ENCODE measurements at places on chromosomes 1 and 21.
A peak's percentile ranks its signal among the peaks of the same experiment; 100 is the strongest.

DNA sequence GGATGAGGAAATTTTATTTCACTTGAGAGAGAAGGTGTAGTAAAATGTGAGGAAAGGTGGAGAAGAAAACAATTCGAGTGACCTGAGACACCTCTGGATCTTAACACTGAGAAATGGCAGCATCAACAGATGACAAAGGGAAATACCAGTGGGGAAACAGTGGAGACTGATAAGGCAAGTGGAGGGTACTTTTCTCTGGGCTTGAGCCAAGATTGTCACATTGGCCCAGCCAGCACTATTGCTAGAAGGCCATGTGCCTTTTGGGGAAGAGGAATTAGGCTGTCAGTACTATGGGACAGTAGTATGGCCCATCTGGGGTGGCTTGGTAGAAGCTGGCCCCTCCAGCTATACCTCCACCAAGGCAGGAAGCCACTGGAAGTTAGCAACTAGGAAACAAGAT lies 8.4 kb downstream of the SYPL2 start:
- no peak for DNase-seq

DNA sequence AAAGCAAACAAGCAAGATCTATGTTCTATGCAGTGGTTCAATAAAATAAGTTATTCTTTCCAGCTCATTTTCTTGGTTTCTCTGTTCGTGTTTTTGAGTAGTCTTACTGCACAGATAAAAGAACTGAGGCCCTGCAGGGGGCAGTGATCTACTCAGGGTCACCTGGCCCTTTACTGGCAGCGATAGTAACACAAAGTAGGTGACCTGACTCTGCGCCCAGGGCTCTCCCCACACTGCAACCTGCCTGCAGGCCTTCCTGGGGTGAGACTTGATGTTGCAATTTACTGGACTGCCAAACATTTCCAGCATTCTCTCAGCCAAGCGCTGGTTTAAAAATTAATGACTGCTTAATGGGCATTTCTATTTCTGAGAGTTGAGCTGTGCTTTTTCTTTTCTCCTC lies 110.3 kb downstream of the HUNK start:
- no peak for DNase-seq

DNA sequence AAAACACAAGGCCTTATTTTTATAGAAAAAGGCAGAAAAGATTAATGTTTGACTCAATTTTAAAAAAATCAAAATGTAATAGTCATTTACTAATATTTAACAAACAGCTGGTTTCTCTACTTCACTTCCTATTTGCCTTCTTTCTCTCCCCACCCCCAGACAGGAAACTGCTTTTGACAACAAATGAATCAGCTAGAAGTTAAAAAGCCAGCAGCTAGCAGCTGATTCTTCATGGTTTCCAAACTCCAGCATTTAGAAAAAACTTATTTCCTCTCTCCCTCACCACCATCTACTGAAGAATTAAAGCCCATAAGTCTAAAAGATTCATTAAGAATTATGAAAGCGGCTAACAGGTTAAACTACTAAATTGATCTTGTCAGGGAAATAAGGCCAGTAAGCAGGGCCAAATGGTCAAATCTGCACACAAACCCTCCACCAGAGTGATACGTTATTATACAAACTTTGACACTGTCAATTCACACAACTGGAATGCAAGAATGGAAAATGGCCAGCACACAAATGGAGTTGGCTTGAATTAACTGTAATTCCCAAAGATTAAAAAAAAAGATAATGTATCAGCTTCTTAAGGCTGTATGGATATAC lies 4.0 kb downstream of the WDR26 start:
- DNase-seq, result peak; percentile 72

GRCh38 chr1:179053486-179053885 lies 27.8 kb downstream of the FAM20B start:
- no peak for DNase-seq

GRCh38 chr1:89962742-89963075 lies 32.2 kb upstream of the ZNF326 start:
- no peak for DNase-seq

GRCh38 chr1:87335175-87335884 lies 6.7 kb downstream of the LMO4 start:
- peak; percentile 57 for DNase-seq

DNA sequence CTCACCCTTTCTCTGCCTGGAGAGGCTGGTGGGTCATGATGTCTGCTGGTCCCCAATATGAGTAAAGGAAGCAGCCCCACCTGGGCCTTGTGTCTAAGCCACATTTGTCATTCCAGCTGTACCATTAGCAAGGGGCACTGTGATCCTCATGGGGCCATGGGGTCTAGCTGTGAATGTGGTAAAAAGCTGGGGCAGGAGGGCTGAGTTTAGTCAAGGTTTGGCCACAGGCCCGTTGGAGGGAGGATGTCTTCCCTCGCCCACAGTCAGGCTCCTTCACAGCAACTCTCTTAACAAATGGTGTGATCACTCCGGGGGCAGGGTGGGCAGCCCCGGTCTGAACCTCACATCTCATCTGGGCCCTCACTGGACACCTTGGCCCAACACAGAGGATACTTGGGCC lies 115.4 kb downstream of the DMRTB1 start:
- no peak for DNase-seq

DNA sequence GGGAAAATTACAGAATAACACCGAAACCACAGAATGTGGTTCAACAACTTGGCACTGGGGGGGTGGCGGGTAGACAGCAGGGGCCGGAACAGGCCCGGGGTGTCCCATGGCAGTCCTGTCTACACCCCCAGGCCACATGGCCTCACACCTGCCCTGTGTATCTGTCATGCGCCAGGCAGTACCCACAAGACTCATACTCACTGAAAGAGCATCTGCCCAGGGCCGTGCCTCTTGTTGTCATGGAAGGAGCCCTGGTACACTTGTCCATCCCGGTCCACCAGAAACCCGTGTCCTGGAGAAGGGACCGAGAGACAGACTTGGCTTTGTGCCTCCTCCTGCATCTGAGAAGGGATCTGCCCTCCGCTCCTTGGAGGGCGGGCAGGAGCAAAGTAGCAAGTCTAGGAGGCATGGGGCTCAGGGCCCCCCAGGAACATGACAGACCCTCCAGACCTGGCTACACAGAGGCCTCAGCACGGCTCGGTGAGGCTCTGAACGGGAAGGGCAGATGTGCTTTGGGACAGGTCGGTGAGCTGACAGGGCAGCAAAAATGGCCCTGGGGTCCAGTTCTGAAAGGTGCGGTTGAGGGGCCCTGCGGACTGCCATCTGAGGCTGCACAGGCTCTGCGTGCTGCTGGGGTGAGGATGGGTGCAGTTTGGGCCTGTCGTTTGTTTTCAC lies 5.6 kb downstream of the MORN1 start:
- DNase-seq, result no peak

DNA sequence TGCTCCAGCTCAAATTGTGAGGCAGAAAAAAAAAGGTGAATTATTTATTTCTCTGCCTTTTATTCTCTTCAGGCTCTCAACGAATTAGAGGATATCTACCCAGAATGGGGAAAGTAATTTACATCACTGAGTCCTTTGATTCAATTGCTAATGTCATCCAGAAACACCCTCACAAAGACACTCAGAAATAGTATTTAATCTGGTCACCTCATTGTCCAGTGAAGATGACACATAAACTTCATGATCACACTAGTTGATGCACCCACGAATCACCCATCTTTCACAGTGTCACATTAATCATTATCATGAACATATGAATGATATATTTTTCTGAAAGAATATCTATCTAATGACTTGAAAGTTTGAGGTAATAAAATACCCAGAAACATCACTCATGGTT lies 868.5 kb downstream of the BRINP3 start:
- no peak for DNase-seq

DNA sequence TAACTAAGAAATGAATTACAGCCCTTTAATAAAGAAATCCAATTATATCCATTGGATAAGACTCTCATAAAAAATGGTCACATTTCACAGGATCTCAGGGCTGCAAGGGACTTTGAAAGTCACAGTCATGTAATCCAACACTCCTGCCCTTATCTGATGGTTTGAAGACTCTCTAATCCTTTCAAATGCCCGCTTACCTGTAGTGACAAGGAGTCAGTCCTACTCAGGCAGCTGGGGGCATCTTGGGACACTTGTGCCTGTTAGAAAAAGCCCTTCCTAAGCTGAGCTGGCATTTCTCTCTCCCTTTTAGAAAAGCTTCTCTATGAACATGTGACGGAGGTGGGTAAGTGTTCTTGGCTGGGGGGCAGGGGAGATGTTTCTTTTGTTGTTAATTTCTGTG lies 11.0 kb upstream of the ZNF691 start:
- DNase-seq, result no peak

GRCh38 chr1:45221716-45222115 lies 15.3 kb upstream of the ZSWIM5 start:
- no peak for DNase-seq

DNA sequence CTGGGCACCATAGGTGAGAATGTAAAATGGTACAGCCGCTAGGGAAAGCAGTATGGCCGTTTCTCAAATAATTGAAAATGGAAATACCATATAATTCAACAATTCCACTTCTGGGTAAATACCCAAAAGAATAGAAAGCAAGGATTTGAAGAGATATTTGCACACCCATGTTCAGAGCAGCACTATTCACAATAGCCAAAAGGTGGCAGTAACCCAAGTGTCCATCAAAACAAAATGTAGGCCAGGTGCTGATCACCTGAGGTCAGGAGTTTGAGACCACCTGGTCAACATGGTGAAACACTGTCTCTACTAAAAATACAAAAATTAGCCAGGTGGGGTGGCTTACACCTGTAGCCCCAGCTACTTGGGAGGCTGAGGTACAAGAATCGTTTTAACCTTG lies 62.1 kb downstream of the OLIG1 start:
- DNase-seq, result no peak

DNA sequence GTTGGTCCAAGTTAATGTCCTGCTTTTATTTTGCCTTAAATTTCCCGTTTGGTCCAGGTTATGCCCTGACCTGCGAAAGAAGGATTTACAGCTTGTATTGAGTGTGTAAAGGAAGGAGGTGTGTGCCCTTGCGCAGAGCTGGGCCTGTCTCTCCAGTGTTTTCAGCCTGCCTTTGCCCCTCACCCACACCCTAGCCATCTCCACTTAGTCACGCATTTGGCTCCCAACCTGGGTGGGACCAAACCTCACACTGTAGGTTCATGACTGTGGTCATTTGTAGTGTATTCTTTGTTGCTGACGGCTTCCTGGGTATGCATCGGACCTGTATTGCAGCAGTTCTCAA lies 572 bp upstream of the SRSF10 start:
- peak; percentile 27 for DNase-seq

- DNase-seq, result no peak
These were observed 11.5 kb downstream of the THAP3 start for GRCh38 chr1:6635910-6636760.

DNA sequence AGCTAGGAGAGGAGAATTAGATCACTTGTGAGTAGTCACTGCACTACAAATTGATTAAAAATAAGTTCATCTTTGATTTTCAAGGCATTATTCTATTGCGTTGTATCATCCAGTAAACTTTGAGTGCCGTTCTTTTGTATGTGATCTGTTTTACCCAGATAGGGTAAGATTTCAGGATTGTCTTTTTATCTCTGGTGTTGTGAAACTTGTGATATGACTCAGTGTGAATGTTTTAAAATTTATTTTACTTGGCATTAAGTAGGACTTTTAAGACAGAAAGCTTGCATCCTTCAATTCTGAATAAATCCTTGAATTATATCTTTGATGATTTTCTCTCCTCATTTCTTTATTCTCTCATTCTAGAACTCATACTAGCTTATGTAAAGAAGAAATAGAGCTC lies 93.3 kb upstream of the ADAMTS5 start:
- no peak for DNase-seq

GRCh38 chr1:51734896-51735745 lies 118.2 kb downstream of the OSBPL9 start:
- no peak for DNase-seq

DNA sequence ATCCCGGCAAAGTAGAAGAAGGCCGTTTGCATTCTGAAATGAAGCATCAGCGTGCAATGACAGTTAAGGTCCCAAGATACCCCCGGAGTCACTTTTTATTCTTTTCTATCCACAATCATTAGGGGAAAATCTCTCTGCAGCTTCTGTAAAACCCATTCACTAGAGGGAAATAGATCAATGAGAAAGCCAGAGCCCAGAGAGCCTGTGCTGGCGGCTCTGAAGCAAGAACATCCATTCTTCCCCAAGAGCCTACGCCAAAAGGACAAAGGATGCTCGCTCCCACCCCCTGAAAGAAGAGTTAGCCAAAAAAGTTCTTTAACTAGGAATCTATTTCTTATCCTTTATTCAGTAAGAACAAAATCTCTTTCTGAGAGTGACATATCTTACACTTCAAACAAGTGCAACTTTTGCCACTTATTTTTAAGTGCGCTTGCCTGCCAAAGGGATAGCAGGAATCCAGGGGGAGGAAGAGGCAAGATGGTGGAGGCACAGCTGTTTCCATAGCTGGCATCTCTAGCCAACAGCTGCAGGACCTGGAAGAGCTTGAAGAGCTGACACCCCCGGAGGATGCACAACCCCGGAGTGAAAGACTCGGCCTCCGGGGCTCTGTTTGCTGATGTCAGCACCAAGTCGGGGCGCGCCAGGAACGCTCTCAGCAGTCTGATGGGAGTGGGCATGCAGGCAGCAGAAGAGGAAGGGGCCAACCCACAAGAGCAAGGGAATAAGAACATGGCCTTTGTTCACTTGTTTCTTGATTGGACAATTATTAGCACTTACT lies 68.7 kb downstream of the KCNN3 start:
- no peak for DNase-seq

DNA sequence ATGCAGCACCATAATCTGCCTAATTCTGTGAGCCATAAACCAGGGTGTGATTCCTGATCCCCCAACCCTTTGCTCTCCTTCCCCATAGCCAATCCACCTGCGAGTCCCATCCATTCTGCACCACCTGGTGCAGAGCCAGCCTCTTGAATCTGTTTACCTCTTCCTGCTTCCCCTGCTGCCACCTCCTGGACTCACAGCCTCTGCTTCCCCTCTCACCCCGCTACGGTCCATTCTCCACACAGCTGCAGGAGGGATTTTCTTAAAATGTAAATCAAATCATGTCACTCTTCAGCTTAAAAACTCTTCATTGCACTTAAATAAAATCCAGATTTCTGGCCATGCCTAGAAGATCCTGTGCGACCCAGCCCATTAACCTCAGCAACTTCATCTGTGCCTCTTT lies 186.7 kb downstream of the FOXD2 start:
- DNase-seq, result no peak

- DNase-seq, result no peak
These were observed 45.2 kb downstream of the ZNF691 start for GRCh38 chr1:42891465-42892138.
